IPS DF 19.7 (cell line): ENCODE measurements at places on chromosomes 3 and 15.

DNA sequence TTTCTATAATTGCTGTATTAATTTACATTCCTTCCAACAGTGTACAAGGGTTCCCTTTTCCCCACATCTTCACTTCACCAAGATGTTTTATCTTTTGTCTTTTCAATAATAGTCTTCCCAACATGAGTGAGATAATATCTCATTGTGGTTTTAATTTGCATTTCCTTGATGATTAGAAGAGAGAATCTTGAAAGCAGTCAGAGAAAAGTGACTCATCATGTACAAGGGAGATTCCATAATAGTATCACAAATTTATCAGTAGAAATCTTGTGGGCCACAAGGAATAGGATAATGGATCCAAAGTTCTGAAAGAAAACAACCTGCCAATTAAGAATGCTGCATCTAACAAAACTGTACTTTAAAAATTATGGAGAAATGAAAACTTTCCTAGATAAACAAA, 189.3 kb downstream of the NECTIN3 start:
- DNase-seq = no peak

DNA sequence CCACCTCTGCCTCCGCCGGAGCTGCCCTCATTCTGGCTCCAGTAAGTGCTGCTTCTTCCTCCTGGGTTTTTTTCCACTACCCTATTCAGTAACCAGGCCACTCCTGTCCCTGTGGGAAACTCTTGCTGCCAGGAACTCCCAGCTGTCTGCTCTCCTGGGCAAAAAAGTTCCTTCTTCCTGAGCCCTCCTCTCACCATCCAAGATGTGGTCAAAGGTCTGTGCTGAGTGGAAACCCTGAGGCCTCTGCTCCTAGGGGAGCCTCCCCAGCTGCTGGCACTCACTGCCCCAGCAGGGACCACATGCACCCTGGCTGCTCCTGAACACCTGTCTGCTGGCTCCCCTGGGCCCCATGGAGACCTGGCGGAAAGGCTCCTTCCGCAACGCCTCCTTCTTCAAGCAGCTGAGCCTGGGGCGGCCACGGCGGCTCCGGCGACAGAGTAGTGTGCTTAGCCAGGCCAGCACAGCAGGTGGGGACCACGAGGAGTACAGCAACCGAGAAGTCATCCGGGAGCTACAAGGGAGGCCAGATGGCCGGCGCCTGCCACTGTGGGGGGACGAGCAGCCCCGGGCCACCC, 454 bp downstream of the C15orf62 start:
- no peak for DNase-seq

- no peak for DNase-seq
Observed at GRCh38 chr15:81054236-81054635, 53.5 kb downstream of the TLNRD1 start.

DNA sequence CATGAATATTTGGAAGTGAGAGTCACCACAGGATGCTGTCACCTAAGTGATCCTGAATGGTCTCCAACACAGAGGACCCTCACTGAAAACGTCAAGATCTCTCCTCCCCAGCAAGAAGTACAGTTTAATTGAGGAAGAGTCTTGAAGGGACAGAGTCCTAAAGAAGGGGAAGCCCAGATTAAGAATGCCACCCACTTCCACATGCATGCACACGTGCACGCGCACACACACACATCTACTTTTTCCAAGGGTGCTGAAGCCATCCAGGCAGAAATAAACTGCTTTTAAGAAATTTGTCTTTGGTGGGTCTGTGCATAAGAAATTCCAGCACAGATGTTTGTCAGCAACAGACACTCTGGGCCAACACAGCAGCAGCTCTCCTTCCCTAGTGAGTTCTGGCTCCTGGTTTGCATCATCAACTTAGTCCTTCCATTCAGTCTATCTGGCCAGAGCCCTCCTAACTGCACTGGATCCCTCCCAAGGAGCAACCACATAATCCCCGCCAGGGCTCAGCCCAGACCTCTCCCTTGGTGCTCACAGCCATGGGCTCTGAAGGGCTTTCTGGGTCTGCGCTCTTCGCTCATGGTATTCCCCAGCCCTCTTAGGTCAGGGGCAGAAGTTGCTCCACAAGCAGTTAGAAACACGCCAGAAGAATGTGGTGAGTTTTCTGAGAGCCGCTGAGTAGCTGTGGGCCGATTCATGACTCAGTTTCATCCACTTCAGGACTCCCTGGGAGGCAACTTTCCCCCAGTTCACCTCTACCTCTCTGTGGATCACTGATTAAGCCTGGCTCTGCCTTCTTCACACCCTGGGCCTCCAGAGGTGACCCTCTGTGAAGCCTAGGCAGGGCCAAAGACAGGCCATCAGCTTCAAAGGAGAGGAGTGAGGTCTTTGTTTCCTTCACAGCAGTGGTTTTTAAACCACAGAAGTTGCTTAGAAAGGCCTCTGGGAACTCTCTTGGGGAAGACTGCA, 132.6 kb upstream of the LIPC start:
- no peak for DNase-seq

- DNase-seq = no peak
Observed at GRCh38 chr3:141218162-141218835, 13.3 kb upstream of the PXYLP1 start.

DNA sequence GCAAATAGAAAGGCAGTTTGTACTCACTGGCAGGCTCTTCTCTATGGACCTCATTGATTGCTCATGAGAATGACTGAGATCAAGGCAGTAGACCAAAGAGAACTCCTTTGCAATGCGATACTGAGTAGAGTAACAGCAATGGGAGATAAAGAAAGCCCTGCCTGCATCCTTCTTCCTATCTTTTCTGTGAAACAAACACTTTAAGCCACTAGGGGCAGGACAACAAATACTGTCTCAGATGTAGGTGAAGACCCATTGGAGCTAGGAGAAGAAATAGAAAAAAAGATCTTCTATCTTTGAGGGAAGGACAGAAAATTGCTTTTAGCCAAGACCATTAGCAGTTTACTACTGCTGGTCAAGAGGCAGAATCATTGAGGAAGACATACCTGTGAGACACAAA, 117.6 kb upstream of the IGSF10 start:
- DNase-seq = no peak

DNA sequence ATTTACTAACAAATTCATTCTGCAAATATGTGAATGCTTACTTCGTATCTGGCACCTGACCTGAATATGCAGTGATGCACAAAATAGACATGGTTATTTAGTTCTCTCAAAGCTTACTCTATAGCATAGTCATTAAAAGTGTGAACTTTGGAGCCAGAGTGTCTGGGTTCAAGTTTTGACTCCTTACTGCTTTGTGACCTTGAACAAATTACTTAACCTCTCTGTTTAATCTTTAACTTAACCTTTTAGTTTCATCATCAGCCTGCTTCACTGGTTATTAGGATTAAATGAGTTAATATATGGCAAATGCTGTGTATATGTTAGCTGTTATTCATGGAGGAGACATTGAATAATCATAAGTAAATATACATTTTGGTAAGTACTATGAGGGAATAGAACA, 12.1 kb upstream of the MGA start:
- DNase-seq = no peak

DNA sequence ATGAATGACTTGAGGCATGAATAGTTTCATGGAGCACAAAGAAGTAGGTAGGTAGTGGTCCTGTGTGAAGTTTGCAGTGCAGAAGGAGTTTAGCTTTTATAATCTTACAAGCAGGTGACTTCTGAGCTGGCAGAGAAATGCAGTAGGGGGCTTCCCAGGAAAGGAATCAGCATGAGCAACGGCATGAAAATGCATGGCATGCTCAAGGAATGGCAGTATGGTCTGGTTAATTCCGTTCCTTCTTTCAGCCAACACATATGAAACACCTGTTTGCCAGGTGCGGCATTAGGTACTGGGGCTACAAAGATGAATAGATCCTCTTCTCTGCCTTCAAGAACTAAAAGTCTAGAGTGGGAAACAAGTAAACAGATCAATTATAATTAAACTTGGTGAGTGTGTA, 138.0 kb upstream of the BHLHE40 start:
- DNase-seq = peak; percentile 2

DNA sequence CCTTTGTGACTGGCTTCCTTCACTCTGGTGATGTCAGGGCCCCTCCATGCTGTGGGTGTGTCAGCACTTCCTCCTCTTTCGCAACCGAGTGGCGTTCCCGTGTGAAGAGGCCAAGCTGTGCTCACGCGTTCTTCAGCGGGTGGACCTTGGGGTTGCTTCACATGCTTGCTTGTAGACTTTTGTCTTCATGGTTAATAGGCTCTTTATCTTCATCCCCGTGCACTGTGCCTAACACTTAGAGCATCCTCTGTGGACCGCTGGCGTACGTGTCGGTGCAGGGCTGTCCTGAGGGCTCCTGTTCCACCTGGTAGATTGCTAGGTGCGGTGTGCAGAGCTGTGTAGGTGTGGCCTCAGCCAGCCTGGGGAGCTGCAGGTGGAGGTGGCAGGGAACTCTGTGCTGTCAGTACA, 182.3 kb downstream of the OR4M2 start:
- DNase-seq = no peak

DNA sequence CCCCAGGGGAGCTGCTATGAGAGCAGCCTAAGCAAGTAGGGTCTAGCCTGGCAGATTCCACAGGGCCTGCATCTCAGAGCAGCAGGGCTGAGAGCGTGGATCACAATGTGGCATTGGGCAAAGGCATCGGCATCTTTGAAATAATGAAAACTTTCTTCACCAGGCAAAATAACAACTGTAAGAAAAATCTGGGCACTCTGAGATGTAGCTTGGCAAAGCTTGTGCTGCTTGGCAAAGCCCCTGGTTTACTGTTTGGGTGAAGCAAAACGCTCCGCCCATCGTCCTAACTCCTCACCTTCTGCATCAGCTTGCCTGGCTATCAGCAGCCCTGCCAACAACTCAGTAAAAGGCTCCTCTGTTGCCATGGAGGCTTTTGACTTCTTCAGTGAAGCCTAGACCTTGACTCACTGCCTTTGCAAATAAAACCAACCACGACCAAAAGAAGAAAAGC, 212.8 kb upstream of the EIF1B start:
- no peak for DNase-seq

GRCh38 chr3:171850960-171851659, 8.0 kb downstream of the TMEM212 start:
- no peak for DNase-seq

GRCh38 chr3:9251055-9251786, 1.8 kb upstream of the SRGAP3 start:
- DNase-seq = no peak

- no peak for DNase-seq
Observed at GRCh38 chr3:47802734-47803479, at the start of gene DHX30. TSS of gene DHX30 (plus strand) at chr3:47803138. CDS start at chr3:47810684, 7,546 bp downstream.

DNA sequence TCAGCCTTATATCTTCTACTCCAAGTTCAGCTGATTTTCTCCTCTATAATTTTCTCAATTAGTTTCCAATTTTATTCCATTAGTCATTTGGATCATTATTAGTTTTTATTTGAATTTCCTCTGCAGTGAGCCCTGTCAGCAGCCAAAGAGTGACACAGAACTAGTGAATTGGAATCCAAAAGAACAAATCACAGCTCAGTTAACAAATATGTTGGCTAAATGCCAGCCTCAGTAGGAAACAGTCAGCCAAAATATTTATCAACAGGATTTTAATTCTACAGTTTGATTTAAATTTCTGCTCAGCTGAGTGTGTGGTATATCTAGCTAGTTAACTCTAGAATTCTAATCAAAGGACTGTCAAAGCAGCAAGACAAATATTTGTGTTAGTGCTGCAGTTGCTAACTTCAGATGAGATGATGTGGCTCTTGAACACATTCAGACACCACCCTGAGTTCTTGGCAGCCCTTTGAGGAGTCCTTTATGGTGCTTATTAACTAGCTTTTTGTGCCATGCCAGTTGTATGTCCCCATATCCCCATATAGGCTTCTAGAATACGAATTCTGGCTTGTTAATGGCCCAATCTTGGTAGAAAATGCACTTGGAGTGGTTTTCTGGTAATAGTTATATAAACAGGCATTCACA, 194.5 kb downstream of the CPNE4 start:
- DNase-seq = no peak

- DNase-seq = no peak
Observed at GRCh38 chr3:141981084-141981483, 104.6 kb downstream of the ATP1B3 start.

GRCh38 chr3:58317811-58318210, 11.5 kb downstream of the HTD2 start:
- no peak for DNase-seq

DNA sequence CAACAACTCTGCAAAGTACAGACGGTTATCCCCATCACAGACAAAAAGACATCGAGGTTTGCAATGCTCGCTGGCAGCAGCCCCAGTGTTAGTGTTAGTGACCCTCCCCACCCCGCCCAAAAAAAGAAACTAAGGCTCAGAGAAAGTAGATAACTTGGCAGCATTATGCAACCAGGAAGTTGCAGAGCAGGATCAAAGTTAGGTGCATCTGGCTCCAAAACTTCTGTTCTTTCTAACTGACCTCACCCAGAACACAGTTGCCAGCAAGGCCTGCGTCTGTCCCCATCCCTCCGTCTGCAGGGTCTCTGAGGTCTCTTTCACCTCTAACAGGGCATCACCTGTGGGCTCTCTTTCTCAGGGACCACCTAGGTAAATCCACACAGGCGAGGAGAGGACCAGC, 51.5 kb downstream of the BDH1 start:
- DNase-seq = no peak

GRCh38 chr15:55266547-55266946, 23.1 kb downstream of the RAB27A start:
- DNase-seq = no peak

DNA sequence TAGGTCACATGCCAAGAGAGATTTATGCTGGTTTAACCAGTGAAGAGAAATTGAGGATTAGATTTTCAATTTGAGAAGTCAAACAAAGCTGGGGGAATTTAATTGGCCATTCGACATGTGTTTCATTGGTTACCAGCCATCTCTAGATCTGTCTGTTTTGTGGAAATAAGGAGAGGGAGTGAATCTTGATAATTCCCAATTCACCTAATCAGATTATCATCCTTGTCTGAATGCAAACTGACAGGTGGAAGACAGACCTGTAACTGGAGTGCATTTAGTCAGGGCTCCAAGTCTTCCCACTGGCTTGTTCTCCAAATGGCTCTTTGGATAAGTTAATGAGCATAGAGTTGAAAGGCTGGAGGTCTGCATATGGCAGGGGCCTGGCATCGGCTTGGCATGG, 1049.3 kb downstream of the NTRK3 start:
- DNase-seq = no peak

GRCh38 chr3:39262846-39263245, 17.0 kb downstream of the CX3CR1 start:
- DNase-seq = no peak

- DNase-seq = no peak
Observed at GRCh38 chr3:71494212-71494611, 89.3 kb downstream of the FOXP1 start.

GRCh38 chr3:127728417-127729015, 55.8 kb downstream of the ABTB1 start:
- DNase-seq = no peak

DNA sequence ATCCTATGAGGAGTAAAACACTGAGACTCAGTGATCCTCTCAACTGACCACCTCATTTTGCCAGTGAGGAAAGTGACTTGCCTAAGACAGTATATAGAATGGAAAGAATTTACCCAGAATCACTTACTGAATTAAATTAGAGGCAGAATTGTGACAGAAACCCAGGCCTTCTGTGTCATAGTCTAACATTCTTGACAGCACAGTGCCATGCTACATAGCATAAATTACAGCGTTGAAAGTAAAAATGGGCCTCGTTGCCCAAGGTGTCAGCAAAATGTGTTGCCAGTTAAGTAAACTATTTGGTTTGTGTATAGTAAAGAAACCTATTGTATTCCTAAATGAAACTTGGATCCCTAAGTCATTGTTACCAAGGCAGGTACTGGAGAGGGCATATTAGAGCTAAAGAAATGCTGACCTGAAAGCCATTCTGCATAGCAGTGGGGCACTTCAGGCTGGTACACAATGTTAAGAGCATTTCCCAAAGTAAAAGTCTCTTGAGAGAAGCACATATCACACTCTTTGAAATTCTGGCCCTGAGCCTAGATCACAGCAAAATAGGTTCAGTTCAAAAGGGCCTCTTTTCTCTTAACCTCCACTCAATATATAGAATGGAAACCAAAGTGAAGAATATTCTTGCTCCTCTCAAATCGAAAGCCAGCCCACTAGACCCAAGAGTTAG, 53.8 kb downstream of the HMG20A start:
- no peak for DNase-seq
